NCI-H774 (cell line): ENCODE measurements at places on chromosomes 11 and 22.

- DNase-seq = no peak
Observed at GRCh38 chr11:9158898-9159391, 67.5 kb upstream of the SCUBE2 start.

DNA sequence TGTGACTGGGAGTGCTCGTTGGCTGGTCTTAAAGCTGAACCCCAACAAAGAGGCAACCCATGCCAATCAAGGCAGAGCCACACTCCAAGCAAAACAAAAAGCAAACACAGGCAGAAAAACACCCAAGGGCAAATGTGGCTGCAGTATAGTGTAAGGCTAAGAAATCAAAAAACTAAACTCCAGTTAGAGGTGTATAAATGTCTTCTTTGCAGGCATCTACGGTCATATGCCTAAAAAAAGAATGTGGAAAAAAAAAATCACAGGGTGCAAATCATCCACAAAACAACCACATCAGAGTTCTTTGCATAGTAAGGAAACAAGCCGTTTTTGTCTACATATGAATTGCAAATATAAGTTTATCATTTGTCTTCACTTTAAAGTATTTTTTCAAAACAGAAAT, 27.8 kb downstream of the ARFGAP3 start:
- no peak for DNase-seq

- no peak for DNase-seq
Observed at GRCh38 chr11:61874377-61874809, 17.0 kb downstream of the FADS3 start.

DNA sequence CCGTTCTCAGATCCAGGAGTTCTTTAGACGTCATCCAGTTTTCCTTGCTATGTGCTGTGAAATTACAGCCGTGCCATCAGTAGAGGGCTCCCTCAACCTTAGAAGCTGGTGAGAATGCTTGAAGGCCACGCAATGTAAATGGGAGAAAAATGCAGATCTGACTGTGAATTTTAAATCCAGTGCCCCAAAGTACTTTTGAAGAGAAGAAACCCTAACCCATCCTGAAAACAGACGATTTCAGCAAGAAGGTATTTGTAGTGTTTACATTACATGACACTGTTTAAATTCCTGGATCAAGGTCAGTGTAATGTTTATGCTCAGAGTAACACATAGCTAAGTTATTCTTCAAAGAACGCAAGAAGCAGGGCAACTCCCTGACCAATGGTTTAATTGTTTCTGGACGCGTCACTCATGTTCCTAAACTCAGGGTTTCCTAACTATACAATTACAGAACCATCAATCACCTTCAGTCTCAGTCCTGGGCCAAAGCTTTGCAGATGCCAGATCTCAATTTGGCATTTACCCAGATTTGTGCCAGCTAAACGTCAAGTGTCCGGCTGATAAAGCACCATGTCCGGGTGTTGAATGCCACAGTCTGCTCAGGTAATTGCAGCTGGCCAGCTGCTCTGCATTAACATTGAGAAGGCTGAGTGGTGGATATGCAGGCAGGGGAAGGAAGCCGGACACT, 38.2 kb downstream of the ADAMTS8 start:
- DNase-seq = peak; percentile 72

GRCh38 chr22:44538051-44538450, 40.0 kb upstream of the RTL6 start:
- DNase-seq = no peak

DNA sequence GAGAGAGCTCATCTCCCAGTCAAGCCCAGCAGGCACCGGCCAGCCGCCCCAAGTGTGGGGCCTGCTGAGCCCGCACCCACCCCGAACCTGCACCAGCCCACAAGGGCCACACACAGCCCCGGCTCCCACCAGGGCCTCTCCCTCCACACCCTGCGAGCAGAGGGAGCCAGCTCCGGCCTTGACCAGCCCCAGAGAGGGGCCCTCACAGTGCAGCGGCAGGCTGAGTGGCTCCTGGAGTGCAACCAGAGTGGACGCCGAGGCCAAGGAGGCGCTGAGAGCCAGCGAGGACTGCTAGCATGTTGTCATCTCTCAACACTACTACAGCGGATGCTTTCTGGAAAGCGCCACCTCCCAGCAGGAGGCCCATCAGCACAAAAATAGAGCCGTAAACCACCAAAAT, 10.9 kb downstream of the DEFB108B start:
- no peak for DNase-seq

GRCh38 chr11:112225753-112226061, 521 bp upstream of the PTS start:
- no peak for DNase-seq

- no peak for DNase-seq
Observed at GRCh38 chr11:64843686-64844329, 645 bp downstream of the CDC42BPG start.

- DNase-seq = no peak
Observed at GRCh38 chr11:64216879-64217278, 9.1 kb downstream of the TRPT1 start.

- DNase-seq = no peak
Observed at GRCh38 chr22:19816372-19817119, 38.1 kb downstream of the GNB1L start.

GRCh38 chr11:26936109-26936508, 57.8 kb upstream of the FIBIN start:
- DNase-seq = no peak

DNA sequence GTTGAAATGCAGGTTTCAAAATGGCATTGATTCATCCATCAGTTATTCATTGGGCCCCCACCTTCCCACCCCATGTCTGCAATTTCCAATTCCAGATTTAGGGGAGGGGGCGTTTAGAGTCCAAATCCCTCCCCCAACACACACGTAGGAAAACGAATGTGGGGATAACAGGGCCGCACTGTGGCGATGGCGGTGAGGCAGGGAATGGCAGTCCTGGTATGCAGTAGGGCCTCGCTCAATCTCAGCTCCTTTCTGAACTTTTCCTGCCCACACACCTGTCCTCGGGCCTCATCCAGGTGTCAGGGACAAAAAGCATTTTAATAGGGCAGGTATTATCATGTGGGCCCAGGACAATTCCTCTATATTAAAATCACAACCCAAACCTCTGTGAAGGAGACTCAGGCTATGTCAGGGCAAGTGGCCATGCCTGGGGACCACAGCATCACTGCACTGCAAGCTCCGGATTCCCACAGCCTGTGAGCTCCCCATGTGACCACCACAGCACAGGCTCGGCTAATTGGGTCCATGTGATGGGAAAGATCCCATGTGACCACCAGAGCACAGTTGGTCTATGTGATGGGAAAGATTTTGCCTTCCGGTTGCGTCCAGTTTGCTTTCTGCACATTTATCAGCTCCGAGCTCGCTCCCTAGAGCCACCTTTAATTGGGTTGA, 44.5 kb downstream of the RTL6 start:
- DNase-seq = no peak

GRCh38 chr11:13003736-13004493, 5.2 kb upstream of the RASSF10 start:
- DNase-seq = no peak

- DNase-seq = no peak
Observed at GRCh38 chr11:92839450-92839849, 130.0 kb upstream of the MTNR1B start.

GRCh38 chr11:77151804-77152509, 23.9 kb downstream of the MYO7A start:
- DNase-seq = no peak

GRCh38 chr11:68120273-68121066, 718 bp downstream of the CHKA start:
- peak; percentile 15 for DNase-seq

- DNase-seq = no peak
Observed at GRCh38 chr11:6745465-6746015, 26.2 kb downstream of the OR2AG2 start.

GRCh38 chr11:128179512-128179911, 407.8 kb downstream of the ETS1 start:
- DNase-seq = peak; percentile 29

- DNase-seq = no peak
Observed at GRCh38 chr11:128644576-128644975, 49.3 kb upstream of the FLI1 start.

GRCh38 chr11:35073691-35074419, 65.1 kb upstream of the CD44 start:
- no peak for DNase-seq

DNA sequence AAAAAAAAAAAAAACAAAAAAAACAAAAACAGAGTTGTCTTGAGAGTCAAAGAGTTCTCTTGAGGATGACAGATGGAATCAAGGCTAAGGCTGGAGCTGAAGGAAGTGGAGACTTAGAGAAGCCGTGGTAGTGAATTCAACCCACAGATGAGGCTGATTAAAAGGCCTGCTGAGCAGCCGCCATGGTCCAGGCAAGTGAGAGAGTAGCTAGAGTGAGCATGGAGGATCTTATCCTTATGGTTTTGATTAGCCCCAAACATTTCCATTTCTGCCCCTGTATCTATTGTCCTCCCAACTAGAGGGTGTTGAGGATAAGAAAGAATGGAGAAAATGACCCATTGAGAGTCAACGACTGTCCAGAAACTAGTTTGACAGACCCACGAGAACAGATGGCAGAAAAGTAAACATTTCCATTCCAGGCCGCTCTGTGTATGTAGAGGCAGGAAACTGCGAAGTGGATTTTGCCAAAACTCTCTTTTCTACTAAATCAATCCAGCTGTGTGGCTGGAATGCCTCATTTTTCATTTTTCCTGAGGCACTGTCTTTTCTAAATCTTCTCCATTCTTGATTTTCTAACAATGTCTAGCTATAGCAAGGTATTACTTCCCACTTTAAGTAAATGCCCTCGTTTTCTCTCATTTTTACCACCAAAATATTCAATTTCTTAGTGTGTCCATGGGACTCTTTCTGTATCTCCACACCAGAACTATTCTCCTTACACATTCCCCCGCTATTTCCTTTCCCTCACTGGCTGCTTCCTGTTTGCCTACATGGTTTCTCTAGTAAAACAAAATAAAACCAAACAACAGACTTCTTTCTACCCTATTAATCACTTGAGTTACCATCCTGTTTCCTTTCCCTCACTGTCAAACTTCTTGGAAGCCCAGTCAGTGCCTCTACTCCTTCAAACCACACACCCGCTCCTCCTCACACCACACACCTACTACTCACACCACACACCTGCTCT, 5.4 kb upstream of the MMP8 start:
- no peak for DNase-seq

- no peak for DNase-seq
Observed at GRCh38 chr11:76152741-76153570, 53.3 kb downstream of the WNT11 start.

- DNase-seq = no peak
Observed at GRCh38 chr11:257766-258493, 20.3 kb upstream of the NLRP6 start.

DNA sequence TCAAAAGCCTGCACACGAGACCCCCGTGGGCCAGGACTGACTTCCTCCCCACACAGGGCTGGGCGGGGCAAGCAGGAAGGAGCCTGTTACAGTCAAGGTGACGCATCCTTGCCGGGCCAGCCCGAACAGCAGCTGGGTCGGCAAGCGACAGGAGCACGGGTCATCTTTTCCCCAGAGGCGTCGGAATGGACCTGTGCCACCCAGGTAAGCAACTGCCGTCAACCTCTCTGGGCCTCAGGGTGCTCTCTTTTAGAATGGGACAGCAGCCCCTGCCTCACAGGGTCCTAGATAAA, at the start of gene CYTH4:
CYTH4 (plus strand) TSS at position 124 of the 293 bp plus-strand sequence; CDS start at position 186, 62 bp downstream.
- no peak for DNase-seq

DNA sequence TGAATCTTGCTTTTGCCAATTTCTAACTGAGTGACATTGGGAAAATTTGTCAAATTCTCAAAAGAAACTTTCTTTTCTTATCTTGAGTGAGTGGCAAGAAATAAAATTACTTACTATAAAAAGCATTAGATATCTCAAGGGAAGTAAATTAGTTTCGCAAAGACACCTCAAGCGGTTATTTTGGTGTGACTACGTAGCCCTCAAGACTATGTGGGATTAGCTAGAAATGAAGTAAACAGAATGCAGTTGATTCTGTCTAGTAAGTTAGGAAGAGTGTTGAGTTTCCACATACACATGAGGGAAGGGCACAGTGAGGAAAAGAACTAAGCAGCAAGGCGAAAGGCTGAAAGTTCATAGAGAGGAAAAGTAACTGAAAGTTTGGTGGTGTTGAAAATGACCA, 28.3 kb upstream of the MS4A6A start:
- DNase-seq = no peak

GRCh38 chr11:104090767-104091166, 54.3 kb downstream of the DDI1 start:
- no peak for DNase-seq

GRCh38 chr11:17405232-17406005, 17.0 kb upstream of the KCNJ11 start:
- DNase-seq = peak; percentile 41

DNA sequence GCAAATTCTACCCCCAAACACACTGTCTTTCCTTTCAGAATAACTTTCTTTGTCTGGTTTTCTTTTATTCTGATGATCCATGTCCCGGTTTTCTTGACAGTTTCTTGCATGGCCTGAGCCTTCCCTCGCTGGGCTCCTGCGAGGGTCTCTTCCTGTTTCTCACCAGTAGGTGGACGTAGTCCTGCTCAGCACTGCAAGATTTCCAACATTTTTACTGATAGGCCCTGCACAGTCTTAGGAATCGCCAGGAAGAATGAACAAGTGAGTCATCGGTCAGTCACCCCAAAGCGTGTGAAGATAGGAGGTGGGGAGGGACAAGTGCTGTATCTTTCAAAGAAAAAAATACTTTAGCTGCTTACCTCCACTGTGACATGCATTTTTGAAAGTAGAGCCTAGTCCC, 16.9 kb upstream of the KIRREL3 start:
- DNase-seq = no peak

DNA sequence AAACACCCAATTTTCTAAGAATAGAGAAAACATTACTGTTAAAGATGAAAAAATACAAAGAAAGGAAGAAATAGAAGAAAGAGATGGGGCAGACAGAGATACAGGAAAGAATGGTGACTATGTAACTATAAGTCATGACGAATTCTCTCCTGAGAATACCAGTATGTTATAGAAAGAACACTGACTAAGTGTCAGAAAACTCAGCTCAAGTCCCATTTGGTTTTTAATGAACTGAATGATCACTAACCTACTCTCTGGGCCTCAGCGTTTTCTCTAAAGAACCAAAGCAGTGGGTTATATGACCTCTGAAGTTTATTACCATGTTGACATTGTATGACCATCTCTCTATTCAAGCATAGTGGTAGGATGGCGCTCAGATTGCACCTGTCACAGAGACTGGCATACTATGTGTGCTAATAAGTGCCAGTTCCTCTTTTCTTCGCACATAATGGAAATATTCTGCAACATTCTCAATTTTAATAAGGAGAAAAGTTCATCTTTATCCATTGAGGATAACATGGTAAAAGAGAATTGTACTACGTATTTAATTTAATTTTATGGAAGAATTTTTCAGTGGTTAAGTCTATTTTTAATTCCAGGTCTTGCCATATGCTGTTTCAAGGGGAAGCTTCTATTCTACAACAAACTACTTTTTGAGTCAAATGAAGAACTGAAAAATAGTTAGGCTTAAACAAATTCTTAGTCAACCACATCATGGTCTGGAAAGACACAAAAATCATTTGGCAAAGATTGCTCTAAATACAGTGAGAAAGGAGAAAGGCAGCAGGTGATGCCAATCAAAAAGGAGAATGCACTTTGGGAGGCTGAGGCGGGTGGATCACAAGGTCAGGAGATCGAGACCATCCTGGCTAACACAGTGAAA, 25.0 kb upstream of the EED start:
- DNase-seq = no peak

GRCh38 chr11:121581607-121582006, 128.8 kb upstream of the SORL1-AS1 start:
- DNase-seq = no peak
